BJ (cell line): ENCODE measurements at places on chromosomes 13 and 19. TPM values are rescaled to one million over a fixed set of nuclear protein-coding genes. Genes with fewer than 3 reads are reported as not detected.

NEK5 gene
- polyA plus RNA-seq, result 0.04 and 0.05 TPM in 2 replicates

GRCh38 chr19:49904136-49904535 lies 7.4 kb upstream of the IL4I1 start:
- no peak for DNase-seq

DNA sequence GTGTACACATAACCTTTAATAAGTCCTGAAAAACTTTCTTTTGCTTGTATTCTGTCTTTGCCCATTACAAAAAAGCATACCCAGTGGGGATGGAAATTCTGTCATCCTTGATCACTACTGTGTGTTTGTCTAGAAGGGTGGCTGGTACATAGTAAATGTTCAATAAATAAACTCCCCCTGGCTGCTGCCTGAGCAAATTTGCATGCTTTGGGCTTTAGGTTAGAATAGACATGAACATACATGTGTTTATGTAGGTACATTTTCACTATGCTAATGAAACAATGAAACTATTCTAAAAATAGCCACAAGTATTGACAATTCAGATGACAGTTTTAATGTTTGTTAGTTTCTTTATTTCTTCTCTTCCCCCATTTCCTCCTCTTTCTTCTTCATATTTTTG lies 36.1 kb downstream of the TNFSF13B start:
- no peak for DNase-seq

GRCh38 chr19:54425382-54425723 lies 10.1 kb downstream of the TTYH1 start:
- no peak for DNase-seq

SLC6A16 gene
- 0.42 and 0.58 TPM in 2 replicates for polyA plus RNA-seq

TMEM272 gene
- polyA plus RNA-seq, result not detected in 2 replicates

DNA sequence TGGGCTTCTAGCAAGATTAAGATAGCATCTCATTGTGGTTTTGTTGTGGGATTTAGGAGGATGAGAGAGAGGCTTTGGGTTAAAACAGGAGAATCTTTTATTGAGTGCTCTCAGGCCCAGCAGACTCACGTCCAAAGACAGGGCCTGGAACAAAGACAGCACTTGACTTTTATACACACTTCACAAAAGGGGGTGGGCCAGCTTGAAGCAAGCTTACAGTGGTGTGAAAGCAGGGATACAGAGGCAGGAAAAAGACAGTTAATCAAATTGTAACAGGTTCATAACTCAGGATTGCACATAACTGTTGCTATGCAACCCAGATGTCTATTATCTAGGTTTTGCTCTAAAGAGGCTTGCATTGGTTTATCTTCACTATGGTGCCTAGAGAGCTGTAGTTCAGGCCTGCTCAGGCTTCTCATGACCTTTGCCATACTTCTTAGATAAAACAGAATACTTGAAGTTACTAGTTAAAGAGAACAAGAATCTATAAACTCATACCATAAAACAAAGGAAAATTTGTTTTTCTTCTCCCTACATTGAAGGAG lies 42.2 kb upstream of the CEACAM21 start:
- no peak for DNase-seq

GRCh38 chr19:1125601-1126467 lies 22.0 kb downstream of the GPX4 start:
- DNase-seq, result no peak

COL4A1 gene
- 345 and 375 TPM in 2 replicates for polyA plus RNA-seq

- no peak for DNase-seq
Measured at GRCh38 chr19:33225458-33225926, at the start of gene SLC7A10. Gene SLC7A10 (minus strand): TSS chr19:33225850. CDS start chr19:33225703, 147 bp downstream.

GRCh38 chr13:41639955-41640780 lies 182.8 kb downstream of the RGCC start:
- no peak for DNase-seq

DNA sequence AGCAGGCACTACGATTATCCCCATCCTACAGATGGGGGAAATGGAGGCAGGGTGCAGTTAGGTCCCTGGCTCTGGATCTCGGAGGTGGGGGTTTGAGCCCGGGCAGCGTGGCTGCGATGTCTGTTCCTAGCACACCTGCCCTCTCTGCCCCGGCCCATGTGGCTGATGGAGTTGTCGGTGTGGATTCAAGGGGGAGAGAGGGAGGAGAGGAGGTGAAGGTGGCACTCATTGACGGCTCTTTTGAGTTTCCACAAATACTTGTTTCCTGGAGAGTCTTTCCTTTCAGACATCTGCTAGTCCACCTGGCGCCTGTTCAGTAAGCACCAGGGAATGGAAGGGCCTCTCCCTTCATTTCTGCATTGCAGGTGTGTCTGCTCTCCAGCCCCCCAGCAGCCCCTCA lies 69.9 kb downstream of the ARHGEF18 start:
- DNase-seq, result no peak

- no peak for DNase-seq
Measured at GRCh38 chr19:48966541-48967345, 1.6 kb downstream of the FTL start.

DNA sequence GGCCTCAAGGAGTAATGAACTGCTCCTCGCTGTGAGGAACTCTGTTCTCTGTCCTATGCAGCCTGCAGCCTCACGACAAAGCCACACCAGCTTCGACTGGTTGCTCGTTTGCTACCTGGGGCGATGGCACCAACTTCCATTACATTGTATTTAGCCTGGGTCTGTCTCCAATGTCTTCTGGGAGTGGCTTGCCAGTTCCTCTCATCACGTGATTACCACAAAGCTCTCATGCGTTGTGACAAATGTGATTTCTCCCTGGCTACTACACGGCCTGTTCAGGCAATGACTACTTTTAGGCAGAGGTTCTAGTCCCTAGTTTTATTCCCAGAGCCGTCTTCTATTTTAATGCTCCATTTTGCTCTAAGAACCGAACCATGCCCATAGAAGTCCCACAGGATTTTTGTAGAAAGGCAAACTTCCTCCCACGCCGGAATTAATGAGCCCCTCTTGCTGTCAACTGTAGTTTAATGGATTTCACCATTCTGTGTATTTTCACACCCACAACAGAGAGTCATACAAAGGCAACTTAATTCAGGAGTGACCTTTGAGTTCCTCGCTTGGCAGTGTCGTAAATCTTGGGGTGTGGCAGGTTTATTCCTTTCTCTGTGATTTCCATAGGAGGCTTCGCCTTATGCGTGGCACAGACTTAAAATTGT lies 351.9 kb downstream of the EFNB2 start:
- no peak for DNase-seq
